ENCODE measurements at places on chromosomes 6 and 20.

GRCh38 chr6:42110683-42111082, 31.7 kb downstream of the C6orf132 start:
- DNase-seq: no peak

GRCh38 chr6:162864911-162865310, 137.1 kb downstream of the PACRG start:
- no peak for DNase-seq

DNA sequence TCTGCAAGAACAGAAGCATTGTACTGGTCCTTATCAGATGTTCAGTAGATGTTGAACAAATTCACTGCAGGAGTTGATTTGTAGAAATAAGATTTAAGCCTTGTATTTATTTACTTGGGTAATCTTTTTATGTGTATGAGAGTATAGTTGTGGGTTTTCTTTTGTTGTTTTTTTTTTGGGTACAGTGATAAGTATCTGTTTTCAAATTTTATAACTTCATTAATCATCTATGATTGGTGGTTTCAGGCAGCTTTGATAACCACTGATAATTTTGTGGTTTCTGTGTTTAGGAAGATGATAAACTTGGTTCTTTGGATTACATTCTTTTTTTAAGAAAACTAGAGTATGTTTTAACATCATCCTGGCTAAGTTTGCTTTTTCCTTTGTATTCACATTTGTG, 2.8 kb downstream of the AFDN start:
- DNase-seq: no peak

- DNase-seq: no peak
These were observed 87.7 kb upstream of the FAM184A start for GRCh38 chr6:119166024-119166784.

DNA sequence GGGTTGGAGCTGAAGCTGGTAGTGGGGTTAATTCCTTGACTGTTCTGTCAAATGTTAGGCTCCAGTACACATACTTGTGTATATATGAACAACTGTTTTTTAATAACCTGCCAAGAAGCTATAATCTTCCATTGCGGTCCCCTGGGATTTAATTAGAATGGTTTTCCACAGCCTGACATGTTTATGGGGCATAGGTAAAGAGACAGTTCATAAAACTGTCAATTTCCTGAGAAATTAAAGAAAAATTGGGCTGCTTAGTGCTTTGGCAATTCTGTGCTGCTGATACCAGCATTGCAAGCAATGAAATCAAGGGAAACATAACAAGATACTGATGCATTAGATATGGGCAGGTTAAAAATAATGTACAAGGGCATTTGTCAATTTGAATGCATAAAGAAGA, 314.1 kb upstream of the SLC35B3 start:
- DNase-seq: no peak

DNA sequence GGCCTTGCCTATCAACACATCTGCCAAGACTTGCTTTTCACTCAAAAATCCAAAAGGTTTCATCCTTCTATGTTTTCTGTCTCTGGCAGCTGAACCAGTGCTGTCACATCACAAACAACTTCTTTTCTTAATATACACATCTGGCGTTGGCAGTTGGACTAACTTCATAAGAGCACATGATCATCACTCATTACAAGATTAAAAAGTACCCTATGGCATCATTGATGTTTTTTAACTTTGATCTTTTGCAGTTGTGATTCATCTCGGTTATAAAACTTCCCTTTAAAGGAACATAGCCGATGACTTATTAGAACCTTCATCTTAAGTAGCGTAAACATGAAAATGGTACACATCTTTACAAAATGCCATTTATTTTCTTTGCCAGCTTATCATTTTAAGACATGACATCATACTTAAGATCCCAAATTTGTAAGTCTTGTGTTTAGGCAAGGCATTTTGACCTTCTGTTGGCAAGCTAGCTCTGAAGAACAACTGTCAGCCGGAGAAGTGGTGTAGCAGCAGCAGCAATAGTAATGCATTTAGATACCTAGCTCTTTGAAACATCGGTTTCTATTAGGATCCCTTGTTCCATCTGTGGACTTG, 64.2 kb upstream of the SUPT3H start:
- DNase-seq: no peak

DNA sequence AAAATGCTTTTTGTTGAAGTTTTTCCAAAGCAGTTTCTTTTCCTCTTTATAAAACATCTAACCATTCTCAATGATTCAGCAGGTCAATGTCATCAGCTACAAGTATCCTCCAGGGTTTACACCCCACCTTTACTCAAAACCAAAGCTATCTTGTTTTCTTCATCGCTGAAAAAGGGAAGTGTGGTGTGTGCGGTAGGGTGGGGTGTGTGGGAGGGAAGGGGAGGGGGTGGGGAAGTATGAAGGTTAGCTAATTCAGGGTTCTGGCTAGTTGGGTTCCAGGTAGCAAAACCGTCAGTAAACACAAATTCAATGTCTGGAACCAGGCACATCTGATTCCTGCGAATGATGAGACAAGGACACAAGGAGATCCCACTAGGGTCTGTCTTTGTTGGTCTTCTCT, 189.6 kb downstream of the GJA10 start:
- no peak for DNase-seq

GRCh38 chr6:107179004-107179403, 63.7 kb upstream of the BEND3 start:
- DNase-seq: no peak

All from stimulated activated CD8-positive, alpha-beta memory T cell treated with anti-CD3 and anti-CD28 coated beads, Interleukin-4, amount 100 ng/mL, for 1 hour (primary cell).